GF-D8 (cell line): ENCODE measurements at places on chromosomes 2 and 18.

GRCh38 chr2:135203944-135204343, 151.9 kb downstream of the RAB3GAP1 start:
- DNase-seq: no peak

GRCh38 chr2:39546409-39546808, 109.3 kb upstream of the MAP4K3 start:
- no peak for DNase-seq

DNA sequence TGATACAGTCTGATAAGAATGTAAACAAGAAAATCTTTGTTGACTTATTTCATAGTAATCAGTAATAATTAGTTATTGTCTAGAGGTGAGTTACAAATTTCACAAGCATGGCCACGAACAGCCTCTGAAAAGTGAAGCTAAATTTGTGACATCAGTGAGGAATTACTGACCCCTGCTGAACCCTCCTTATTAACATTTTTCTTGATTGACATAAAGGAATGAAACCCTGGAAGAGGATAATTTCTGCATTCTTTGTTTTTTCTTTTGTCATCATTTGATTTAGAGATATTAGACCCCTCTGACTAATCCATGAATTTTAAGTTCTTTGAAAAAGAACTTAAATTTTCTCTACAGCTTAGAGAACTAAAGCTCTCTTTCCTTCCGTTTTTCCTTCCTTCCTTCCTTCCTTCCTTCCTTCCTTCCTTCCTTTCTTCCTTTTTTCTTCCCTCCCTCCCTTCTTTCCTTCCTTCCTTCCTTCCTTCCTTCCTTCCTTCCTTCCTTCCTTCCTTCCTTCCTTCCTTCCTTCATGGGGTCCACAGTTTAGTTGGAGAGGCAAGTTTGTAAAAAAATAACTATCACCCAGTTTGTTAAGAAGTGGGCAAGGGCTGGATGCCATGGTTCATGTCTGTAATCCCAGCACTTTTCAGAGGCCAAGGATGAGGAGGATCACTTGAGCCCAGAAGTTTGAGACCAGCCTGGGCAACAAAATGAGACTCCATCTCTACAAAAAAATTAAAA, 387.0 kb downstream of the MTX2 start:
- no peak for DNase-seq

- DNase-seq: no peak
Measured at GRCh38 chr2:109417701-109418335, 195.9 kb downstream of the SEPTIN10 start.

GRCh38 chr2:172426635-172427255, 641 bp upstream of the ITGA6 start:
- no peak for DNase-seq

- no peak for DNase-seq
Measured at GRCh38 chr2:101566632-101567228, 91.8 kb upstream of the RFX8 start.

- DNase-seq: no peak
Measured at GRCh38 chr2:20578266-20578894, 72.5 kb downstream of the HS1BP3 start.

GRCh38 chr18:3380384-3380961, 69.5 kb upstream of the TGIF1 start:
- no peak for DNase-seq

DNA sequence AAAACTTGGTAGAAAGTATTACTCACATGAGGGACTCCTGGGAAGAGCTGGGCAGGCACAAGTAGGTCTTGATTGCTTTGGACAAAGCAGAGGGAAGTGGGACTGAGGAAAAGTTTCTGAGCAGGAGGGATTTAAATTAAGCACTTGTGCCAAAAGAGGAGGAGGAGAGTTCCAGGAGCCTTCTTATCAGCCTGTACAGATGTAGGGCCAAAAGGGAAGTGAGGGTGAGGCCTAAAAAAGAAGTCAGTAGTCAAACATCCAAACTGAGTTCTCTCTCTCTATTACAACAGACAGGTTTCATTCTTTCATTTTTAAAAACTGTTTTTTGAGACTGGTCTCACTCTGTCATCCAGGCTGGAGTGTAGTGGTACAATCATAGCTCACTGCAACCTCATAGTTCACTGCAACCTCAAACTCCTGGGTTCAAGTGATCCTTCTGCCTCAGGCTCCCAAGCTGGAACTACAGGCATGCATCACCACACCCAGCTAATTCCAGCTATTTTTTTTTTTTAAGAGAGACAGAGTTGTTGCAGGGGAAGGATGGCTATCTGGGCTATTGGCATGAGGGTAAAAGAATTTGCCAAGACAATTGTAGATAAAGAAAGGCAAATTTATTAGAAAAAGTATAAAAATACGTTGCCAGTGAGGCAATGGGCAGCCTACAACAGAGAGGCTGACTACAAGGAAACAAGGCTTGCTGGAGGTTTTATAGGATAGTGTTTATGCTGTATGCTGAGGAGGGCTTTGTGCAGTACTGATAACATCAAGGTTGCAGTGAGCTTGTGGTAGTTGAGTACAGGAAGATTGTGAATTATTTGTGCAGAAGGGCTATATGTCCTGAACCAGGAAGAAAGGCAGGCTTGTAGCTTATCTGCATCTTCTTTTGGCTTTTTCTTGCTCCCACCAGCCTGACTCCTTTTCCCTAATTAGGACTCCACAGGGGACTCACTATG, 29.0 kb downstream of the CFAP210 start:
- DNase-seq: peak; percentile 82

GRCh38 chr2:55014962-55015939, 35.0 kb downstream of the RTN4 start:
- DNase-seq: peak; percentile 2

DNA sequence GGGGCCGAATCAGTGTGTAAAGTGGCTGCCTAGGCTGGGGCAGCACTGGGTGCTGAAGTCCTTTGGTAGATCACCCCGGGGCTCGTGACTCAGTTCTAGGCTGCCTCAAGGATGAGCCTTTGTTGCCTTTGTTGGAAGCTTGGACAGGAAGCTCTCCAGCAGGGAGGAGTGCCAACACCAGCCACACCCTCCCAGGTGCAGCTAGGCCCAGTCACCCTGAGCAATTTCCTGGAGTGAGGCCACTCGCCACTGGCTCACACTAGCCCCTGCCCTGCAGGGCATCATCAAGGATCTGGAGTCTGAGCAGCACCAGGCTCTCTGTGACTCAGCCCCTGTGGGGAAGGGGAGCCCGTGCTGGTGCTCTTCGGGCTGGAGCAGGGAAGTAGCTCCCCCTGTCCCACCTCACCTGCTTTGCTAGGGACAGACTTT, 6.7 kb upstream of the SDC1 start:
- no peak for DNase-seq
